ENCODE measurements at places on chromosomes 5 and 9. TPM values are rescaled to one million over a fixed set of nuclear protein-coding genes. Genes with fewer than 3 reads are reported as not detected.

GRCh38 chr9:117492476-117492875 lies 77.6 kb upstream of the ASTN2 start:
- DNase-seq: no peak

GRCh38 chr5:138963763-138964371 lies 88.7 kb upstream of the LRRTM2 start:
- DNase-seq: no peak

DNA sequence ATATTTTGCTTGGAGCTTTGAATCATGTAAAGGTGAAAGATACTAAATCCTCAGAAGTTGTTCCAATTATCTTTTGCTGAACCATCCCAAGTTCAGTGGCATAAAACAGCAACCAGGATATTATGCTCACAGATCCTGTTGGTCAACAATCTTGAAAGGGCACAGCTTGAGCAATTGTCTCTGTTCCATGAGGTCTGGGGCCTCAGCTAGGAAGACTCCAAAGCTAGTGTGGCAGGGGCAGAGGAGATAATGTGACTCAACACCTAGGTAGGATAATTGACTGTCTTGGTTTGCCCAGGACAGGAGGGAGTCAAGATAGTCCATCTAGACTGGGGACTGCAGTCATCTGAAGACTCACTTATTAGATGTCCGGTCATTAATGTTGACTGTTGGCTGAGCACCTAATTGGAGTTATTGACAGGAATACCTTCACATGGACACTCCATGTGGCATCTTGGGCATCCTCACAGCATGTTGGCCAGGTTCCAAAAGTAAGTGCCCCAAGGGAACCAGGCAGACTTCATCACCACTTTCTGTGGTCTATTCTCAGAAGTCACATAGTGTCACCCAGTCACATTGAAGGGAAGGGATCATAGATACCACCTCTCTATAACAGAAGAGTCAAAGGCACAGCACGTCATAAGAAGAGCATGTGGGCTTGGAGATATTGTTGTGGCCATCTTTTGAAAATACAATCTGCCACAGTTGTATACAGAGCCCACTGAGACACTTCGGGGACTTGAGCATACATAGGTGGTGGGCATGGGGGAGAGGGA lies 88.4 kb upstream of the GPBP1 start:
- DNase-seq: no peak

The NPR3 gene
- 12.6 TPM for polyA plus RNA-seq

The ADRA1B gene
- 1.3 TPM for polyA plus RNA-seq

The MEGF10 gene
- polyA plus RNA-seq: 0.25 TPM

The CBY3 gene
- not detected for polyA plus RNA-seq
